ENCODE measurements at places on chromosomes 12 and 14.

DNA sequence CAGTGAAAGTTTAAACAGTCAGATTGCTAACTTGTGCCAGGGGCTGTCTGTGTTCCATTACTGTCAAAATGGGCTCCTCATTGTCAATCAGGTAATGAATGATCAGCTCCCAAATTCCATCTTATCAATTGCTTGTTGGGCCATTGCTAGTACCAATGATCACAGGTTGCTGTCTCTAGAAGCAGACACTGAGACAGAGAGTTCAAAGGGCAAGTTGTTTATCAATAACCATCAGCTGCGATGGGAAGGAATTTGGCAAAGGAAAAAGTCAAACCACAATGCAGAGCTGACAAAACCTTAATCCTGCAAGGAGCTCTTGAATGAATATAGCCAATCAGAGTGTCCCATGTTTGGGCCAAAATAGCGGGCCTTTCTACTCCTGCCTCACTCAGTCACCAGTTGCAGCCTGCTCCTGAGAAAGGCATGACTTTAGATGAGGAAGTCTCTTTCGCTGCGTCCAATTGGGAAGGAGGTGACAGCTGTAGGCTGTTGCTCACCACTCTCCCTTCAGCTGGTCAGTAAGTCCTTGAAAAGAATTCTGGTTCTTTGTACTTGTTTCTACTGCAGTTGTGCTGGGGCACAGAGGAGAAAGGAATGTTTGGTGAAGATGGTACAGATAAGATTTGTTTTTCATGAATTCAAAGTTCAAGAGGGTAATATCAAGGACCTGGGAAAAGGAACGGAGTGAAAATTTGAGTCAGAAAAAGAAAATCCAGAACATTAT, 179.2 kb upstream of the PDE3A start:
- no peak for DNase-seq

GRCh38 chr12:75560167-75560566, 48.8 kb upstream of the KRR1 start:
- no peak for DNase-seq

DNA sequence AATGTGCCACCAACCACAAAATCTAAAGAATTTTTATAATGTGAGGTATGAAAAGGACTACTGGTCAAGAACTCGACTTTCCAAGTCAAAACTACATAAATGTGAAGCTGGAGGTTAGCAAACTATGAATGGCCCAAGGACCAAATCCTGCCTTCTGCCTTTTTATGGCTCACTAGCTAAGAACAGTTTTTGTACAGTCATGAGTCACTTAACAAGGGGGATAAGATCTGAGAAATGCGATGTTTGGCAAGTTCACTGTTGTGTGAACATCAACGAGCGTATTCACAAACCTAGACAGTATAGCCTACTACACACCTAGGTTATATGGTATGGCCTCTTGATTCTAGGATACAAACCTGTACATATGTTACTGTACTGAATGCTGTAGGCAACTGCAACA, 28.2 kb downstream of the FERMT2 start:
- no peak for DNase-seq

GRCh38 chr14:65745396-65746190, 333.1 kb downstream of the FUT8 start:
- DNase-seq = no peak

GRCh38 chr14:76081642-76082041, 70.1 kb upstream of the GPATCH2L start:
- no peak for DNase-seq

DNA sequence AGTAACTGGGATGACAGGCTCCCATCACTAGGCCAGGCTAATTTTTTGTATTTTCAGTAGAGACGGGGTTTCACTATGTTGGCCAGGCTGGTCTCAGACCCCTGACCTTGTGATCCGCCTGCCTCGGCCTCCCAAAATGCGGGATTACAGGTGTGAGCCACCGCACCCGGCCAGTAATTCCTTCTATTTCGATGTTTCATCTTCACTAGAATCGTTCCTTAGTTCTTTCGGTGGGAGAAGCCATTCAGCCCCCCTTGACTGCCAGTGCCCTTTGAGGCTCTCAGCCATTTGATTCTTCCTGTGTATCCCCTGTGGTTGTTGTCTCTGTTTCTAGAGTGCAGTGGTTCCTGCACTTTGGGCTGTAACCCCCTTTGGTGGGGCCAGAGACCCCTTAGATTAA, 174.1 kb downstream of the ETV6 start:
- DNase-seq = no peak

GRCh38 chr12:103783744-103784664, 57.0 kb downstream of the NT5DC3 start:
- no peak for DNase-seq

DNA sequence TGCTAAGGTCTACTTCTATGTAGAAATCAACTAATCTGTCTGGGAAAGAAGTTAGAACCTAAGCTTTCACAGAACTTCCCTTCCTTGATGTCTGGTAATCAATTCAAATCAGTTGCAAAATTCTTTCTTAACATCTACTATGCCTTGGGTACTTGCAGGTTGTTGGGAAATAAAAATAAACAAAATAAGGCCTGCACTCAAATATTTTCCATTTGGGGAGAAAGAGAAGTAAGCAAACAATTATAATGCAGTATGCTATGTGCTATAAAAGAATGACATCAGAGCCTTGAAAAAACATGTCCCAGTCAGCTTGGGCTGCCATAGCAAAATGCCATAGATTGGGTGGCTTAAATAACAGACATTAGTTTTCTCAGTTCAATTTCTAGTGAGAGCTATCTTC, 425.9 kb upstream of the DCN start:
- DNase-seq = no peak

DNA sequence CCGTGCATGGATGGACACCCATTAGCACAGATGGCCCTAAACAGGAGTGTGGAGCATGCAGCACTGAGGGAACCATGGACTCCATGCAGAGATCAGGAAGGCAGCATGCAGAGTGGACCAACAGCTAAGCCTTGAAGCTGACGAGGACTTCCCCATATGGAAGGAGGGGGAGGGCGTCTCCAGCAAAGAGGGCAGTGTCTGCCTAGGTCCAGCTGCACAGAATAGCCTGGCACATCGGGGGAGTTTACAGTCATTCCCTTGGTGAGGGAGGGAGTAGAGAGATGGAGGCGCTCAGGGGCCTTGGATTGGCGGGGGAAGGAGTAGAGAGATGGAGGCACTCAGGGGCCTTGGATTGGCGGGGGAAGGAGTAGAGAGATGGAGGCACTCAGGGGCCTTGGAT, 64.5 kb downstream of the ANKRD9 start:
- no peak for DNase-seq

GRCh38 chr14:48096897-48097296, 421.5 kb upstream of the MDGA2 start:
- DNase-seq = no peak

- no peak for DNase-seq
Observed at GRCh38 chr12:81987371-81987770, 228.2 kb upstream of the PPFIA2 start.

DNA sequence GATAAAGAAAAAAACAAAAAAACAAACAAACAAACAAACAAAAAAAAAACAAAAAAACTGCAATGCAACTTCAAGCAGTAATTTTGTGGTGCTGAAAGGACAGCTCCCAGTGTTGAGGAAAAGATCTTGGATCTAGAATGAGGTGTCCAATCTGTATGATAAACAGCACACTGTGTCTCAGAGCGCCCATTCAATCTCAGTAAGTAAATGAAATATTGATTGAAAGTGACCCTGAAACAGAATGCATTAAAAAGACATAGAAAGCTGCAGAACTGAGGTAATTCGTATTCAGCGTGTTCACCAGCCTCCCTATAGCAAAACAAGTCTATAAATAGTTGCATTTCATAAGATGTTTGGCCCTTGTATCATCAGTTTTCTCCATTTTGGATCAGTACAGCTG, 153.0 kb downstream of the NOVA1 start:
- no peak for DNase-seq

- no peak for DNase-seq
Observed at GRCh38 chr14:94143711-94144110, 14.3 kb upstream of the IFI27L2 start.

- no peak for DNase-seq
Observed at GRCh38 chr12:29208060-29208459, 59.0 kb downstream of the FAR2 start.

- no peak for DNase-seq
Observed at GRCh38 chr12:82807132-82807737, 120.5 kb downstream of the TMTC2 start.

DNA sequence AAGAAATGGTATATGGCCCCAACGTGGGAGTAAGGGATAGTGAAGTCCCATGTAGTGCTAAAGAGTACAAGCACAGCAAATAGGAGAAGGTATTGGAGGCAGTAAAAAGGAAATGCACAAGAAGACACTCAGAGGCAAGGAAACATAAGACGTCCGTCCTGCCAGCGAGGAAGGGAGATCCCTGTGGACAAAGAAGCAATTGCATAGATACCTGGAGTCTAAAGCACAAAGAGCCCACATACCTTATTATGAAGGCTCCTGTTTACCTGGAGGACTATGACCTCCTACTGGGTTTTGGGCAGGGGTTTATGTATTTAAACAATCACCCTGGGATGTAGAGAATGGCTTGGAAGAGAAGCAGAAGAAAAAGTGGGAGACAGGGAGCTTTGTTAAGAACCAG, 341.2 kb upstream of the DCN start:
- no peak for DNase-seq

DNA sequence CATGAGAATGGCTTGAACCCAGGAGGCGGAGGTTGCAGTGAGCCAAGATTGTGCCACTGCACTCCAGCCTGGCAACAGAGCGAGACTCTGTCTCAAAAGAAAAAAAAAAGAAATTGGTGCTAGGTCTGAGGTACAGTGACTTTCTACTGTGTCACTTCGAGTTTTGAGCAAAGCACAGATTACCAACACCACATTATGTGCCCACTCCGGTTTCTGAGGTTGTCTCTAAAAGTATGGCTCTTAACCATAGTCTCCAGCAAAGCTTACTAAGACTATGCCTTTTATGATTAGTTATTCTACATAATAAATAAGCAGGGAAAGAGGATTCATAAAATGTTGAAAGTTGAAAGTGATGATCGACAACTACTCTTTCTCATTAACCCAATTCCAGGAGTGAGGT, 8.0 kb downstream of the RBM23 start:
- no peak for DNase-seq

- DNase-seq = no peak
Observed at GRCh38 chr14:65424531-65424930, 12.0 kb downstream of the FUT8 start.

DNA sequence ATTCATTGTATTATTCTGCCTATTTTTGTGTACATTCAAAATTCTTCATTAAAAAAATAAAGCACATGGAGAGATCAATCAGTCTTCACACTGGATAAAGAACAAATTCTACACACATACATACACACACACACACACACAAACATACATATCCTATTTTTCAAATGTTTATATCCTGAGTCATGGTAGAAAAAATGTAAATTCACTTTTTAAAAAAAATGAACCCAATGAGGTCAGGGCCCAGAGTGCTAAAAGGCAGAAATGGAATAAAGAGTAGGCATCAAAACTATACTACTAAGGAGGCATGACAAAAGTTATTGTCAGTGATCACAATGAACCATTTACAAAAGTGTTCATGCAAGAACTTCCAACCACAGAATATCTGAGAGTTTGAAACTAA, 17.3 kb downstream of the GALC start:
- no peak for DNase-seq

- DNase-seq = no peak
Observed at GRCh38 chr14:24680516-24680915, 46.5 kb upstream of the GZMB start.

DNA sequence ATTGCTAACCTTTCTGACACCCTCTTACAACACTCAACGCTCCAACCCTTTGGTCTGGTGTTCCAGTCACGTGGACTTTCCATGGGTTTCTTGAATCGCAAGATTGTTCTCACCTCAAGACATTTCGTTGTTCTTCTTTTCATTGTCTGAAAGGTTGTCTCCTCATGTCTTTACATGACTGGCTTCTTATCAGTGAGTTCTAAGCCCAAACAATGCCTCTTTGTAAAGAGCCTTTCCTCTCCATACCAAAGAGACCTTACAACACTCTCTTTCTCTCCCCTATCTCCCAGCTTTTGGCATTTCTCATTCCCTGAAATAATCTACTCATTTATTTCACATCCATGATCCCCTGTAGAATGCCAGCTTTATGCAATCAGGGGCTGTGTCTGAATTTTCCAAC, 1144.8 kb downstream of the AACS start:
- no peak for DNase-seq

DNA sequence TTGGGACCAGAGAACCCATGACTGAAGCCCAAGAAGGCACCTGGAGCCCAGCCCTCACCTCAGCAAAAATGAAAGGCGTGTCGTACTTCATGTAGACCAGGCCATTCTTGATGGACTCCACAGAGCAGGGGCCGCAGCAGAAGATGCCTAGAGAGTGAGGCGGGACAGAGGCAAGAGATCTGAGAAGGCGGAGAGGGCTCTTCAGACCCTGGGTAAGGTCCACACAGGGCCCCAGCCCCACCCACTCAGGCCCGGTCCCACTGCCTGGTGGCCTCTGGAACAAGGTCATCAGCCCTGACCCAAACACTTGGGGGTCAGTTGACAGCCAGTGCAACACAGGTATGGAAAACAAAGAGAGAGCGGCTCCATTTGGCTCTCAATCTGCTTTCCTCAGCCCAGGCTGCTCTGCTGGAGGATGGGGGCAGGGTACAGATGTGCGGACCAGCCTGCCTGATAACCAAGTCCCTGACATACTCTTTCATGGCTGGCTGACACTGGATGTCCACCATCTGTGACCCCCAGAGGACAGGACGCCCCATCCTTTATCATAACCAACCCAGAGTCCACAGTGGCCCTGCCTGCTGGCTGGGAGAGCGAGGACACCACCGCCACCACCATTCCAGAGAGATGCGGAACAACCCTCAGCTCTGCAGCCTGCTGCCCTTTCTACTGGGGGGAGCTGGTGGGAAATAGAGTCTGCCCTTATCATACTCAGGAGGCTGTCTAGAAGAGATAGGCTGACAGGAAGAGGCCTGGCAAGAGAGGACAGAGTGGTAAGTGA, 6.9 kb downstream of the TGM1 start:
- no peak for DNase-seq

GRCh38 chr12:75784591-75784990, 247.0 kb downstream of the PHLDA1 start:
- no peak for DNase-seq

- DNase-seq = no peak
Observed at GRCh38 chr14:26304056-26304455, 293.8 kb downstream of the NOVA1 start.

- DNase-seq = peak; percentile 9
Observed at GRCh38 chr12:25121916-25122315, 73.0 kb downstream of the DNAI7 start.

GRCh38 chr12:42921741-42922504, 332.4 kb upstream of the PRICKLE1 start:
- DNase-seq = peak; percentile 6

DNA sequence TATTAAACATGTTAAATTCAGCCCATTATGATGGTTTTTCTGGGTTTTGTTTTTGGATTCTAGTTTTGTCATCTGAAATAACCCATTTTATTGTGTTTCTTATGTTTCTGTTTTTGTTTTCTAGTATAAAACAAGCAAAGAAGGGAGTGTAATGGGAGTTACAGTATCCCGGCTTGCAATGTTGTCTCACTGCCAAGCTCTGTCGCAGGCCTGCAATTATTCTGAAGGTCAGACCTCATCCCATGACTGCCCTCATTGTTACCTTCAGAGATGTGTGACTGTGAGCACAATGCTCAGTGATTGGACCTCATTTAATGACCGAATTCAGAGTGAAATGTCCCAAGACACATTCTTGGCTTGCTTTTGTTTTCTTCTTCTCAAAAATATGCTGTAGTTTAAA, 73.0 kb upstream of the ATF1 start:
- DNase-seq = no peak

GRCh38 chr14:103416916-103417315, 31.7 kb downstream of the MARK3 start:
- DNase-seq = no peak

All from non-pigmented ciliary epithelial cell (primary cell).